ENCODE measurements at places on chromosomes 16 and 17. TPM values are rescaled to one million over a fixed set of nuclear protein-coding genes. Genes with fewer than 3 reads are reported as not detected.

DNAJA3 gene
- 79.8 TPM for total RNA-seq

DNA sequence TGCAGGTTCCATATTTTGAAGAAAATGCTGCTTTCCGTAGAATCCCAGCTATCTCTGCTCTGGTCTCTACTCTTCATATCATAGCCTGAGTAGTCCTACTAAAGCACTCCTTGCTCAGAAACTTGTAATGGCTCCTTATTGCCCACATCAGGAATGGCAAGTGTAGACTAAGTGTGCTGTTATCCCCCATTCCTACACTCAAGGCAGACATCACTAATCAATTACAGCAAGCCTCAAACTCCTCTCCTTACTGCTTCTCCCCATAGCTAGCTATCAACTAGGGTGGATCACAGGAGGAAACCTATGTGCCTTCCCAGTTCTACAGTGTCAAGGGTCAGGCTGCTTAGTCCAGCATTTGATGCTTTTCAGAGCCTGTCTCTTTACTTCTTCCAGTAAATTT lies 163.4 kb downstream of the HAPSTR1 start:
- no peaks in the 10 kb centered on the region for H3K4me1 ChIP-seq
- H3K36me3 ChIP-seq: no peaks in the 10 kb centered on the region
- no peak for DNase-seq
- H3K4me3 ChIP-seq: no peak overlapping the region

DNA sequence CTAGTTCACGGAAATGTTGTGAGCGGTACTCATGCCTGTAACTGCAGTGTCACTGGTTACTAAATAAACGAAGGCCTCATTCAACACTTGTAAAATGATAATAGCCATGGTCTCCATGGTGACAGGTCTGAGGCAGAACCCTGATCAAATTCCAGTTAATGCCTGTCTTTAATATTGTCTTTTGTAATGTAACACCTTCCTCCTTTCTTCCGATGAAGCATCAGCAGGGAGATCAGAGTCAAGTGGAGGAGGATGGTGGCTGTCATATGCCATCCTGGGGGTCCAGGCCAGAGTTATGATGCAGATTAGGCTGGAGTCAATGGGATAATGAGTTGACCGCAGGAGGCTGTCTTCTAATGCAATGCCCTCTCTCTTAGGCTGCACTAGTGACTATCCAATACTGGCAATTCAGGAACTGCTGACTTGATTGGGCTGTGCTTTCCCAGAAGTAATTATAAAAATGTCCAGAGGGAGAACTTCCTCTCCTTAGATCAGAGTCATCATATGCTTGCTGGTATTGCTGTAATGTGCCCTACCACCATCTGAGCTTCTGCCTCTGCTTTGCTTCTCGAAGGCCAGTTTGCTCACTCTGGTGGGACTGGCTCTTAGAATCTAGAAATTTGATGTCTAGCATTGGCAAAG lies 419.1 kb downstream of the CA10 start:
- H3K27me3 ChIP-seq: no peaks in the 10 kb centered on the region
- no peak overlapping the region for H3K4me3 ChIP-seq
- H3K27ac ChIP-seq: no peak overlapping the region
- H3K4me1 ChIP-seq: no peaks in the 10 kb centered on the region

DNA sequence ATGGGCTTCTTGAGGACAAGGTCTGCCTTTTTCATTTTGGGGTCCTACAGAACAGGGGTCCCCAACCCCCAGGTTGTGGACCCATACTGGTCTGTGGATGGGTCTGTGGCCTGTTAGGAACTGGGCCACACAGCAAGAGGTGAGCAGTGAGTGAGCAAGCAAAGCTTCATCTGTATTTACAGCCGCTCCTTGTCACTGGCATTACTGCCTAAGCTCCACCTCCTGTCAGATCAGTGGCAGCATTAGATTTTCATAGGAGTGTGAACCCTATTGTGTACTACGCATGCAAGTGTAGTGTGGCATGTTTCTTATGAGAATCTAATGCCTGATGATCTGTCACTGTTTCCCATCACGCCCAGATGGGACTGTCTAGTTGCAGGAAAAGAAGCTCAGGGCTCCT lies 33.9 kb downstream of the ERN1 start:
- no peaks in the 10 kb centered on the region for H3K36me3 ChIP-seq
- no peaks in the 10 kb centered on the region for H3K27me3 ChIP-seq
- H3K4me1 ChIP-seq: peaks cover 12% of the 10 kb centered on the region
- H3K4me3 ChIP-seq: no peak overlapping the region

DNA sequence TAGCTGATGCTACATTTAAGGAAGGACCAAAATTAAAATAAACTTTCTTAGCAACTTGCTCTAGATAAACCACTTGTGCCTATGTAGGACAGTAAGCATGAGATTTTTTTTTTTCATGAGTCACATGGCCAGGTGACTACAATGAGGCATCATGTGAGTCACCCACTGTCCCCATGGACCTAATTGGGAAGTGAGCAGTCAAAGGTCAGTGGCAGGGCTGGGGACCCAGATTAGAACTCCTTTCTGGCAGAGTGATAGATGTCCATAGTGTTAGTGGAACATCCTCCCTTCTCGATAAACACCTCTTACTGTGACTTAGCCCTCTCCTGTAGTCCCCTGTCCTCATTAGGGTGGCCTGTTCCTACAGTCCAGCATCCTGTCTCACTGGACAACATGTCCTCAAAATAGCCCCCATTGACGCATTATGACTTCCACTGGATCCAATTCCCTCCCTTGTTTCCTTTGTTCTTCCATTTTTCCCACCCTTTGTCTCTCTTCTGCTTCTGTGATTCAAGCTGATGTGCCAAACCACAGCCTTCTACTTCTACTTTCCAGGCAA lies 12.4 kb downstream of the ITGB3 start:
- H3K27me3 ChIP-seq: no peaks in the 10 kb centered on the region
- no peaks in the 10 kb centered on the region for H3K36me3 ChIP-seq
- no peak for DNase-seq
- H3K4me3 ChIP-seq: no peak overlapping the region
- no peaks in the 10 kb centered on the region for H3K4me1 ChIP-seq
- no peak overlapping the region for H3K27ac ChIP-seq

DNA sequence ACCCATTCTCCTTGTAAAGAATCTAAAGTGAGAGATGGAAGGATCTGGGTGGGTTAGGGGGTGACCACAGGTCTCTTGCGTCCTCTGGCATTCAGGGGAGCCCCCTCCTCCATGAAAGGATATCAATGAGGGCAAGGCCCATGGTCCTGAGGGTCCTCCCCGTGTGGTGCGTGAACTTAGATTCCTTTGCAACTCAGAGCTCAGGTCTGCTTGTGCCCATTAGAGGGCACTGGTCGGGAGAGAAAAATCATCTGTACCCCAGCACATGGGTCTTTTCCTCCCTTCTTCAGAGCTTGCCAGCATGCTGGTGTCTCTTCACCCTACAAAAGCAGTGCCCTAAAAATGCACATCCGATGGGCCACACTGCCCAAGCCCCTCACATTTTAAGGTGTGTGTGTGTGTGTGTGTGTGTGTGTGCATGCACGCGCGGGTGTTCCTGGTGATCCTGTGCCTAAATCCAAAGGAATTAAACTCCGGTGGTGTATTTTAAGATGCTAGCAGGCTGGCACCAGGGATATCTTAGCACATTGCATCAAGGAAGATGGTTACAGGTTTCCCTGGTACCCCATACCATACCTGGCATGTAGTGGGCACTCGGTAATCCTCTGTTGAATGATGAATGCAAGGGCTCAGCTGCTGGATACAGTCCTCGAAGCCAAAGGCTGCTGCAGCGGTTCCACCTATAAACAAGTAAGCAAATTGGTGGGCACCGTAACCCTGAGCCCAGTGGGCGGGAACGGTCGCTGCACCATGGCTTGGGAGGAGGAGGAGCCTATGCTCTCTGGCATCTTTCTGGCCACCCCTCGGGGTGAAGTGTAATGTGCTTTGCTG lies 4.7 kb downstream of the C1QTNF1 start:
- H3K4me1 ChIP-seq: peaks cover 4% of the 10 kb centered on the region
- no peak overlapping the region for H3K4me3 ChIP-seq
- H3K36me3 ChIP-seq: no peaks in the 10 kb centered on the region
- no peak for DNase-seq
- H3K27me3 ChIP-seq: no peaks in the 10 kb centered on the region

TEKT1 gene
- not detected for total RNA-seq

All from naive thymus-derived CD4-positive, alpha-beta T cell (primary cell).